ENCODE measurements at places on chromosomes 4 and X. TPM values are rescaled to one million over a fixed set of nuclear protein-coding genes. Genes with fewer than 3 reads are reported as not detected.

GLOD5 gene
- not detected for total RNA-seq

TKTL2 gene
- total RNA-seq, result not detected

ERCC6L gene
- 12.4 TPM for total RNA-seq

TCEAL2 gene
- total RNA-seq, result not detected

AFAP1 gene
- 21.0 TPM for total RNA-seq

SLITRK4 gene
- total RNA-seq, result not detected

PAGE2 gene
- total RNA-seq, result not detected

PCDH10 gene
- 0.12 TPM for total RNA-seq

TRIM75 gene
- not detected for total RNA-seq

PDE6B gene
- total RNA-seq, result not detected

SCFD2 gene
- total RNA-seq, result 7.1 TPM
